ENCODE measurements at places on chromosomes 5 and 9.

DNA sequence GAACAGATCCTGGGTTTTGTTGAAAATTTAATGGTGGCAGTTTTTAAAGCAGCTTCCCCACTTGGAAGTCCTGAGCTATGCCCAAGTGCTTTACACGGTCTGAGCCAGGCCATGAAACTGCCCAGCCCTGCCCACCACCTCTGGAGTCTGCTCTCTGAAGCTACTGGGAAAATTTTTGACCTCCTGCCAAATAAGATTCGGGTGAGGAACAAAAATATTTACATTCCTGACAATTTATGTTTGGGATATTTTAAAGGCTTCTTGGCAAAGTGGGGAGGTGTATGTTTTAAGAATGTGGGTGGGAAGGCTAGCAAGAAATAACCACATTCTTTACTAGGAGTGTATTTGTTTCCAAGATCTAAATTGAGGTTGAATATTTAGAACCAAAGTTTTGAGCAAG, 50.0 kb downstream of the HACD4 start:
- peak; percentile 77 for DNase-seq

- DNase-seq = no peak
These were observed 80.4 kb upstream of the OSMR start for GRCh38 chr5:38765399-38765861.

DNA sequence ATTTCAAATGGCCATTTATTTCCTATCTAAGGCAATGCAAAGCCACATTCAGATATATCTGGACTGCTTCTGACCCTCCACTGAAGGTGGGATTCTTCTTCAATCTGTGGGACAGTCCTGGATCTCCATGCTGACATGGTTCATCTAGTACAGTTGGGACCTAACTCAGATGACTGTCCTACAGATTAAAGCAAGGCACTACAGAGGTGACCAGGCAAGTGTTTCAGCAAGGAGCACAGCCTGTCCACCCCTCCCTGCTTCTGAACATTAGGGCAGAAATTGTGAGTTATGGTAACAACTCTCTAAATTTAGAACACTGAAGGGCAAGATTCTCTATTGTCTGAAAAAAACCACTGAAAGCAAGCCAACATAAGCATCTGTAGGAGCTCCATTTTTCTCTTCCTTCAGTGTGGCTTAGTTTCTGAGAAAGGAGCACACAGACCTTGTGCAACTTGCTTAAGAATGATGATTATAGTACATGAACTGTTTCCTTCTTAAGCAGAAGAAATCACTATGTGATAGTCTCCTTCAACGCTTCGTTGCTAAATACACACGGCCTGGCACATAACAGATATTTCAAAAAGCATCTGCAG, 62.9 kb upstream of the BARX1 start:
- DNase-seq = no peak

- no peak for DNase-seq
These were observed 31.5 kb upstream of the TMED7 start for GRCh38 chr5:115657125-115657880.

DNA sequence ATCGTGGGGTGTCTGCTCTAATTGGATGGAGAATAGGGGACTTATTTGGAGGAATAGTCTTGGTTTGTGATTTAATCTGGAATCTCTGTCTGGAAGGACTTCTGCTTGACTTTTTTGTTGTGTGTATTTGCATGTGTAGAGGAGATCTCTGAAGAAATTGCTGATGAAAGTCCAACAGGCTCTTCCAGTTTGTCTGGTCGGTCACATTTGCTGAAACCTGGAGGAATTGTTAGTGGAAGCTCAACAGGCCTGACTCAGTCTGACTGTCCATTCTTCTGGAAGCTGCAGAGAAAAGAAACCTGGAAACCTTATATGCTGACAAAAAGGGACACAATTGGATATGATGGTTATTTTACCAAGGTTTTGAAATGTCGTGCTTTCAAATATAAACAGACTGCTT, 33.4 kb upstream of the TENT2 start:
- no peak for DNase-seq

GRCh38 chr9:124004593-124004992, 7.0 kb upstream of the LHX2 start:
- no peak for DNase-seq

- DNase-seq = no peak
These were observed 2.2 kb upstream of the ALDH1A1 start for GRCh38 chr9:72955126-72955455.

DNA sequence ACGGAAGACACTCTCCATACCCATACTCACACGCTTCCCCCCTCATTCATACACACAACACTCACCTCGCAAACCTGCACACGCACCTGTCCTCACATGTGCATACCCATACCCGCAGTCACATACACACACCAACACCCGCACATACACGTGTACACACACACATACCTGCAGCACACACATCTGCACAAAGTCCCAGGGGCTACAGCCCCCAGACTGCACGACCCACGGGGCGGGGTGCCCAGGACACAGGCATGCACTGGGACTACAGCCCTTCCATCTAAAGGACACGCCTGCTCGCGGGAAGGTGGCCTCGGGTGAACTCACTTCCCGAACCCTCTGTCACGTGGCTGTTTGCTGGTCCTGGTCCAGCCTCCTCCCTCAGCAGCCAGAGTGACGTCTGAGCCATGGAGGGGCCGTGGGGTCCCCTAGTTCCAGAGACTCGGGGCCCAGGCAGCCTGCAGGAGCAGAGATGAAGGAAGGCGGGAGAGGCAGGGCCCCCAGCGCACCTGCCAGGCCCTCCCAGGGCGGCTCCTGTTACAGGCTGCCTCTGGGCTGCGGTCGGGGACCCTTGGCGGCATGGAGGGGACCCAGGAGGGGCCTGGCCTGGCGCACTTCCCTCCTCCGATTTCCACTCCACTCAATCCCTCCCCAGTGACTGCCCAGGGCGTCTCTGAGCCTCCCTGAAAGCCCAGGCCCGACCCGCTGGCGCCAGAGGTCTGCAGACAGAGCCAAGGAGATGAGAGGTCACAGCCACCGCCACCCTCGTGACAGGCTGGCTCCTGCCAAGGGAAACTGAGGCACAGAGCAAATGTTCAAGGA, 8.1 kb downstream of the SLC12A7 start:
- DNase-seq = no peak

DNA sequence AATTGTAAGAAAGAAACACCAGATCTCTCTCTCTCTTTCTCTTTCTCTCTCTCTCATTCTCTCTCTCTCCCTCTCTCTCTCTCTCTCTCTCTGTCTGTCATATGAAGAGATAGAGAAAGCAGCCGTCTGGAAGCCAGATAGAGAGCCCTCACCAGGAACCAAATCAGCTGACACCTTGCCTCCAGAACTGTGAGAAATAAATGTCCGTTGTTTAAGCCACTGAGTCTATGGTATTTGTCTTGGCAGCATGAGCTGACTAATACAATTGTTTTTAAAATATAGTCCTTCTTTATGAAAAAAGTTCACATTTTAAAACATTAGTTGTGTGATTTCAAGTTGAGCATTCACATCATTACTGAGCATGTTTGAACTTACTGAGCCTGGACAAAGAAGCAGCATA, 275.6 kb downstream of the CETN3 start:
- DNase-seq = no peak

DNA sequence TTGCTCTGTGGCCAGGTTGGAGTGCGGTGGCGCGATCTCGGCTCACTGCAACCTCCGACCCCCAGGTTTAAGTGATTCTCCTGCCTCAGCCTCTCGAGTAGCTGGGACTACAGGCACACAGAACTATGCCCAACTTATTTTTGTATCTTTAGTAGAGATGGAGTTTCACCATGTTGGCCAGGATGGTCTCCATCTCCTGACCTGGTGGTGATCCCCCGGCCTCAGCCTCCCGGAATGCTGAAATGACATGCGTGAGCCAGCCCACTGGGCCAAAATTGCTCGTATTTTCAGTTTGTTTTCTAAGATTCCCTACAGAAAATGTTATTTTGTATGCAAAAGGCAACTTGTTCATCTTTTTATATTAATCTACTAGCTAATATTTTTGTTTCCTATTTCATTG, 782.6 kb downstream of the TLE1 start:
- no peak for DNase-seq

DNA sequence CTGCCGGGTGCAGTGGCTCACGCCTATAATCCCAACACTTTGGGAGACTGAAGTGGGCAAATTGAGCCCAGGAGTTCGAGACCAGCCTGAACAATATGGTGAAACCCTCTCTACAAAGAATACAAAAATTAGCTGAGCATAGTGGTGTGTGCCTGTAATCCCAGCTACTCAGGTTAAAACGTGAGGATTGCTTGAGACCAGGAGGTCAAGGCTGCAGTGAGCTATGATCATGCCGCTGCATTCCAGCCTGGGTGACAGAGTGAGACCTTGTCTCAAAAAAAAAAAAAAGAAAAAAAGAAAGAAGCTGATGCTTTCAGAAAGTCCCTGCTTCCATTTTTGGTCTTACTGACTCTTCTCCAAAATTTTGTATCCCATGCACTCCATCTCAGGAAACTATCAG, 31.3 kb downstream of the SNAPC3 start:
- DNase-seq = no peak

- no peak for DNase-seq
These were observed 23.2 kb downstream of the LYSMD3 start for GRCh38 chr5:90506221-90506620.

GRCh38 chr9:125074976-125075375, 68.4 kb downstream of the SCAI start:
- no peak for DNase-seq

DNA sequence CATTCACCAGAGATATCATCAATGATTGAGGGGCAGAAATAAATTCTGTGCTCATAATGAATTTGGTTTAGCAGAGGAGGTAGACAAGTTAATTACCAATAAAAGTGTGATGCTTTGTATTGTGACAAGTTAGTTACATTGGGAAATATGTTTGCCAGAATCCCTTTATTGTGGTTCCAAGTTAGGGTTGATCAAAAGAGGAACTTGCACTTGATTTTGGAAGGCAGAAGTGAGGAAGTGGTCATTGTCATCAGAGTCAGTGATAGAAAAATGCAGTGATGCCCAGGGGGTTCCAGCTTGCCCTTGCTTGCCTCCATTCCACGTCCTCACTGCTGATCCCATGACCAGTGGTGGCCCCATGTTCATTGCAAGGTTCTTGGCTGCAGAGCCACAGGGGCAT, 69.7 kb downstream of the SVEP1 start:
- DNase-seq = no peak

DNA sequence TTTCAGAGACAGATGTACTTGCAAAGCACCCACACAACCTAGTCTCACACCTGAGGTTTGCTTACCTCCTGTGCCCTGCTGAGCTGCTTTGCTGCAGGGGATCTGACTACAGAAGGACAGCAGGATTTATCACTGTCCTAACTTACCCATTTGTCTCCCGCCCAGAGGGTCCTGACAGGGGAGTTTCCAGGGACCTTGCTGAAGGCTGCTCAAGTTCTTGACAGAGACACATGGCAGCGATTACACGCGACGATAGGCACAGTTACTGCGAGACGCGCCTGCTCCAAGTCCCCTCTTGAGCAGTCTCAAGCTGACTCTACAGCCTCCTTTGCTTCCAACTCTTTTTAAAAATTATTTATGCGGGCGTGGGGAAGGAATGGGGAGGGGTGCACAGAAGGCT, 24.6 kb upstream of the GALNT10 start:
- no peak for DNase-seq

DNA sequence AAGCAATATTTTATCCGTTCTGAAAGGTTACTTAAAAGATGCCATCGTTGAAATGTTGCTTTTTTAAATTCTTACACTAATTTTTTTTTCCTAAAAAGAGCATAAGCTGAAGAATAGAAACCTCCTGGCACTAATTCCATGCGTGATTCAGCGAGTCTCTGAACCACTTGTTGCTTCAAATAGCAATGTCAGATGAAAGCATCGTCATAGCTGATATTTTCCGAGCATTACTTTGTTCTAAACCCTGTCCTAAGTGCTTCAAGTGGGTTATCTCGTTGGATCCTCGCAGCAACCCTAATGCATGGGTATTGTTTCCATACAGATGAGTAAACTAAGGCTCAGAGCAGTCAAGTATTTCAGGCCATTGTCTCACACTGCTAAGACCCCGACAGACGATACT, 79.7 kb downstream of the CDH6 start:
- no peak for DNase-seq

DNA sequence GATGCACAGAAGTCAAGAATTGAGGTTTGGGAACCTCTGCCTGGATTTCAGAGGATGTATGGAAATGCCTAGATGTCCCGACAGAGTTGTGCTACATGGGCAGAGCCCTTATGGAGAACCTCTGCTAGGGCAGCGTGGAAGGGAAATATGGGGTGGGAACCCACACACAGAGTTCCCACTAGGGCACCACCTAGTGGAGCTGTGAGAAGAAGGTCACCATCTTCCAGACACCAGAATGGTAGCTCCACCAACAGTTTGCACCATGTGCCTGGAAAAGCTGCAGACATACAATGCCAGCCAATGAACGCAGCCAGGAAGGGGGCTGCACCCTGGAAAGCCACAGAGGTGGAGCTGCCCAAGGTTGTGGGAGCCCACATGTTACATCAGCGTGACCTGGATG, 104.5 kb downstream of the STK32A start:
- DNase-seq = no peak

GRCh38 chr5:14420101-14420811, 161.3 kb upstream of the OTULINL start:
- no peak for DNase-seq

GRCh38 chr5:58675341-58675740, 92.5 kb downstream of the RAB3C start:
- no peak for DNase-seq

DNA sequence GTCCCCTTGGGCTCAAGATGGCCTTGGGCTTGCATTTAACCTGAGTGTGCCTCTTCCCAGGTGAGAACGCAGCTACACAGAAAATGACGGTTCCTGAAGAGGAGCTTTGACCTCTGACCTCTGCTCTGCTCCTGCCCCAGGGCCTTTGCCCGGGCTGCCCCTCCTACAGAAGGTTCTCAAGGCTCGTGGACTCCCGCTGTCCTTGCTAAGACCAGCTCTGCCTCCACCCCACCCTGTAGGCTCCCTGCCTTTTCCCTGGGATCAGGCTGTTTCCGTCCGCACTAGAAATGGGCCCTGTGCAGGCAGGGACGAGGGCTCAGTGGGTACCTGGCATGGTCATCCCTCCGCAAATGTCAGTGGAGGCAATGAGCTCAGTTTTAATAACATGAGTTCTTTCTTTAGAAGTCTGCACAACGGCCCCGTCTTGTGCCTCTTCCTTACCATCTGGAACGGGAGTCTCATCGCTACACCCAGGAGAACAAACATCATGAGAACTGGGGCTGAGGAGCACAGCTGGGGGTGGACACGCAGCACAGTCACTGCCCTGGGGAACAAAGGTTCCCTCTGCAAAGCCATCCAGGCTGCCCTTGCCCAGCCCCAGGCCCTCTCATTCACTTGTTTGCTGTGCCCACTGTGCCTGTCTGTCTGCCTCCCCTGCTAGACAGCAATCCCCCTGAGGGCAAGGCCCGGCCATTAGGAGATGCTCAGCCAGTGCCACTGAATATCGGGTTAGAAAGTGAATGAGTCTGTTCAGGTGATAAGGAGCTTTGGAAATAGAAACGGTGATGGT, 26.7 kb upstream of the LPCAT1 start:
- DNase-seq = no peak

- no peak for DNase-seq
These were observed 57.1 kb downstream of the DOCK2 start for GRCh38 chr5:169694091-169694625.

DNA sequence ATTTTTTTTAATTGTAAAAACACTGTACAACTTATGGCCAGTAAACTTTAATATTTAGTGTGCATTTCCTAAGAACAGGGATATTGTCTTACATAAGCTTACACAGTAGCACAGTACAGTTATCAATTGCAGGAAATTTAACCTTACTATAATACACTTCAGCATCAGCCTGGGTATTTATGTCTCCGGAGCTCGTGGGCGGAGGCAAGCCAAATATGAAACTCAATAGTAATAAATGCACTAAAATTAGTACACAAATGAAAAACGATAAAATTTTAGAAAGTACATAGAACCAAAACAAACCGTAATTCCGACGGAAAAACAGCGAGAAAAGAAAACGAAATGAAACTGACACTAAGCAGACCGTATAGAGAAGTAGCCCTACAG, 91.2 kb downstream of the ANXA2R start:
- no peak for DNase-seq

Measured in fibroblast of skin of left biceps (primary cell).